ENCODE measurements at places on chromosomes 5 and 9.

DNA sequence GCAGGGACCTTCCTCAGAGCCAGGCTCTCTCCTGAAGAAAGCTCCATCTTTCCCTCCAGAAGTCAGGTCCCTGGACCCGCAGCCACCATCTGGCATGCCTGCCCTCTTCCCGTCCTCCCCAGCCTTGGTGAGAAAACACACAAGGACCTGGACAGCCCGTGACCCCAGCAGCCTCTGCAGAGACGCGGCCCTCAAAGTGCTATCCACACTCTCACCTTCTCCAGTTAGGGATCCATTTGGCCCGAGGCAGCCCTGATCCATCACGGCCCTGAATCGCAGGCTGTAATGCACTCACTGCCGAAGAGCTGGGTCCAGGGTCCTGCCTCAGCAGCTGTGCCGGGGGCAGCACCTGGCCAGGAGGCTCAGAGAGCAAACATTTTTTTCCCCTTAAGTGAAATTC is 185.1 kb downstream of the OLFM1 start:
- DNase-seq: no peak

DNA sequence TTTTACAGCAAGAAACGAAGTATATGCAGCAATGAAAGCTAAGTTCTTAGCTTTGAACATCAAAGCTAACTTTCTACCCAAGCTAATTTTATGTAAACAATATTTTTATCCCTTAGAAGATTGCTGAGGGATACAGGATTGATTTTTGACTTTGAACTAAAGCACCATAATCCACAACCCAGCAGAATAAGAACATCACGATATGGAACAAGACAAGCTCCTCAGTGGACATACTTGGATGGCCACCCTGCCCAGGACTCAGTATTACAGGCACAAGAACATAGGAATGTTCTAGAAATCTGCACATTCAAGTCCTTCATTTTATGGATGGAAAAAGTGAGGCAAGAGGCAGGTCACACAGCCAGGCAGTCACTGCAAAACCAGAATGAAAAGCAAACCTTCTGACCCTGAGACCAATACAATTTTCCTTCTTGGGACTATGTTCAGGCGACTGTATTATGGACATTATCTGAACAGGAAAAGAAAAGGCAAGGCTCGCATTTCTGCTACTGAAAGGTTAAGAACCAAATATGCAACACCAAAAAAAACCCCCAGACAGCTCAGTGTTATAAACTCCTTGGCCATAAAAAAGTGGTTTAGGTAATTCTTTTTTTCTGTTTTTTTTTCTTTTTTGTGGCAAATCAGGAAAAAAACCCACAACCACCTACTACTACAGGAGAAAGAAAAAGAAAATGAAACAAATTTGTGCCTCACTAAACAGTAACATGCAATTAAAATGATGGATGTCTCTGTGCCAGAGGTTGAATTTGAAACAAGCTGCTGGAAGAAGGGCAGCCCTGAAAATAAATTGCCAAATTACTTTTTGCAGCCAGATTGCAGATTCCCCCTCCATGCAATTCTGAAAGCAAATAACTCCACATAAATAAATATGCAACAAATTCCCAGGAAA is 25.4 kb downstream of the EPB41L4B start:
- DNase-seq: no peak

DNA sequence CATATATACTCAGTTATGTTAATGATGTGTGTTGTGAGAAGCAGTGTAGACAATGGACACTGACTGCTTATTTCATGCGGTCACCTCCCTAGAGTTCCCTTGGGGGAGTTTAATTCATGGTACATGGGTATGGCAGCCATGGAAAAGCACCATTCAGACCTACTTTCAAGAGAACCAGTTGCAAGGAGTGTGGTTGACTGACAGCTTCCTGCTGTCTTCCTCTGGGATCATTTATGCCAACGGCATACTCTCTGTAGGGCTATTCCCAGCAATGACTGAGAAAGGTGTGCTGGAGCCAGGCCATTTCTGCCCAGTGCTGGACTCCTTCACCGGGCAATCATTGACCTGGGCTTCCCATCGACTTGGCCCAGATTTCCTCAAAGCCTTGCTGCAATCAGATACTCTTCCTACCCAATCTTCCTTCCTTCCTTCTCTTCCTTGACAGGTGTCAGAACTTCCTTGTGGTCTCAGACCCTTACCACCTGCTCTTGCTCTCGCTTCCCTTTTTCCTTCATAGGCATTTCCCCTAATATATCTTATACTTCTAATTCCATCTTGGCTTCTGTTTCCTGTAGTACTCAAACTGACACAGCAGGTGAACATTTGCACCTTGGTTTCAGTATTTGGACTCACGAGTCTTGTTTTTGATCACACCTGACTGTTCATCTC is 3.4 kb upstream of the CLINT1 start:
- DNase-seq: no peak

- DNase-seq: peak; percentile 59
Observed at GRCh38 chr9:82106536-82106935, 118.0 kb downstream of the SPATA31D1 start.

DNA sequence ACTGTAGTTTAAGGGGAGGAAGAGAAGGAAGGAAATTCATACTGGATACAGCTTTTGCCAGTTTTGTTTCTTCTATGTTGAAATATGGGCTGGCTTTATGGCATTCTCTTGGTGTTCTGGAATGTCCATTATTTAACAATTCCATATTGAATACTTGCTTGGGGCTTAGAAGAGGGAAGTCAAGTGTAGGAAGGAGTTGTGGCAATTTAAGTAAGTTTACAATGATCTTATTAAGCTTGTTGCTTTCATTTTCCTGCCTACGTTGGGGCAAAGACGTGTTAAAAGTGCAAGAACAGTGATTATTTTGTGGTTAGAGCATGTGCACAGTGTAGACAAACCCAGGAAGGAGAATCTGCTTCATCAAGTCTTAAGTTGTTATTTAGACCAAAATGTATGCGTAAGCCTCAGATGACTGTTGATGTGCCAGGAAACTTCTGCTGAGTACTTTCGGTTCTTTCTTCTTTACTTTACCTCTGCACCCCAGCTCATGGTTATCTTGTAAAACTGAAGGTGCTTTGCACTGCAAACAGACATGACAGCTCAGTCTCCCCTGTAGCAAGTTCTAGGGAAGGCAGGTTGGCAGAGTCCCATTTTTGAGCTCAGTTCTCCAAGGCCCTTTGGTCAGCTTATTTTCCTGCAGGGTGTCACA is 75.8 kb downstream of the F2RL2 start:
- DNase-seq: no peak

DNA sequence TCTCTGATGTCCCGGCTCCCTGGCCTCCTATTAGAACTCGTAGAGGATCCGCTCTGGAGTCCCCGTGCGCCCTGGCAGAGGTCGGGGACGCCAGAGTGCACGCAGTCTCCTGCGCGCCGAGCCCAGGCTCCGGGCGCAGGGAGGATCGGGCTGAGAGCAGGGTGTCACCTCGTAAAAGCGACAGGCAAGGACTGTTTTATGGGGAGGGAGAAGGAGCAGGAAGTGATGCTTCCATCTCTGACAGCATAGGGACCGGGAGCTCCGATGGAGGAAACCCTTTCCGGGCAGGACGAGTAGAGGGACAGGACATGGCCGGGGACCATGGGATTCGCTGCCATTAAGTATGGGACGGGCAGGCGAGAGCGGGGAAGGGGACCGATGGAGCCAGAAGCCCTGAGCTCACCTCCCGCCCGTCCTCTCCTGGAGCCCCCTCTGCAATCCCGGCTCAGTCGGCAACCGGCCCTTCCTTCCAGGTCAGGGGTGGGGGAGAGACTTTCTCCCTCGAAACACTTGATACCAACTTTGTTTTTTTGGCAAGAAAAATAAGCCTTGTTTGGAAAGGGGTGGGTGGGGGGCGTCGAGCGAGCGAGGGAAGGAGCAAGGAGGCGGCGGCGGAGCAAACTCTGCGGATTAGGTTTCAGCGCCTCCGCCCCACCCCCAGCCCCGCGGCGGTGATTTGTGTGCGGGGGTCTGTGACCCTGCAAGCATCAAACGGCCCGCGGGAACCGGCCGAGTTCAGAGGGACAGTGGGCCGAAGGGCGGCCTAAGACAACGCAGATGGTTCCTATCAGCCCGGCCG is 12.6 kb downstream of the LMX1B start:
- DNase-seq: no peak

DNA sequence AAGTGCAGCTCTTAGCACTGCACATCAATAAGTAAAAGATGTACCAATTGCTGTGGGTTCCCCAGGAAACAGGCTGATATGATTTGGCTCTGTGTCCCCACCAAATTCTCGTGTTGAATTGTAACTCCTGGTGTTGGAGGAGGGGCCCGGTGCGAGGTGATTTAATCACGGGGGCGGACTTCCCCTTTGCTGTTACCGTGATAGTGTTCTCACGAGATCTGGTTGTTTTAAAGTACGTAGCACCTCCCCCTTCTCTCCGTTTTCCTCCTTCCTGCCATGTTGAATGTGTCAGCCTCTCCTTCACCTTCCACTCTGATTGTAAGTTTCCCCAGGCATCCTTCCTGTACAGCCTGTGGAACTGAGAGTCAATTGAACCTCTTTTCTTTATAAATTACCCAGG is 93.2 kb upstream of the ACTBL2 start:
- no peak for DNase-seq

GRCh38 chr9:120363697-120364096 is 216.3 kb downstream of the CDK5RAP2 start:
- DNase-seq: no peak

- DNase-seq: no peak
Observed at GRCh38 chr5:158463938-158464337, 605.0 kb upstream of the CLINT1 start.

GRCh38 chr5:146681585-146682105 is 165.7 kb upstream of the GPR151 start:
- no peak for DNase-seq

DNA sequence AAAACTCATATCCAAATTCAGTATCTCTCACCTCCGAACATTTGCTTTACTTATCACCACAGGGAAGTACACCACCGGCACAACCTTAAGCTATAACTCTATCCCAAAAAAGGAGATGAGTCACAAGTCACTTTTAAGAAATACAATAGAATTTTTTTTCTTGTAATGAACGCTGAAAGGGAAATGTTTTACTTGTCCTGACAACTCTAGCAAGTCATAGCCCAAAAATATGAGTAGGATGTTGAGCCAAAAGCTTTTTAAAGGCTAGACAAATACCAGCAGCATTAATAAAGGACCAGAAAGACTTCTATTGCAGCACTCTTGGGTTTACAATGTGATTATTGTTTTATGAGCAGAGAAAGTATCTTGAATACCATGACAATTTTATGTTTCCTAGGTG is 147.3 kb upstream of the FST start:
- no peak for DNase-seq

GRCh38 chr9:75116306-75116705 is 28.0 kb downstream of the OSTF1 start:
- no peak for DNase-seq

DNA sequence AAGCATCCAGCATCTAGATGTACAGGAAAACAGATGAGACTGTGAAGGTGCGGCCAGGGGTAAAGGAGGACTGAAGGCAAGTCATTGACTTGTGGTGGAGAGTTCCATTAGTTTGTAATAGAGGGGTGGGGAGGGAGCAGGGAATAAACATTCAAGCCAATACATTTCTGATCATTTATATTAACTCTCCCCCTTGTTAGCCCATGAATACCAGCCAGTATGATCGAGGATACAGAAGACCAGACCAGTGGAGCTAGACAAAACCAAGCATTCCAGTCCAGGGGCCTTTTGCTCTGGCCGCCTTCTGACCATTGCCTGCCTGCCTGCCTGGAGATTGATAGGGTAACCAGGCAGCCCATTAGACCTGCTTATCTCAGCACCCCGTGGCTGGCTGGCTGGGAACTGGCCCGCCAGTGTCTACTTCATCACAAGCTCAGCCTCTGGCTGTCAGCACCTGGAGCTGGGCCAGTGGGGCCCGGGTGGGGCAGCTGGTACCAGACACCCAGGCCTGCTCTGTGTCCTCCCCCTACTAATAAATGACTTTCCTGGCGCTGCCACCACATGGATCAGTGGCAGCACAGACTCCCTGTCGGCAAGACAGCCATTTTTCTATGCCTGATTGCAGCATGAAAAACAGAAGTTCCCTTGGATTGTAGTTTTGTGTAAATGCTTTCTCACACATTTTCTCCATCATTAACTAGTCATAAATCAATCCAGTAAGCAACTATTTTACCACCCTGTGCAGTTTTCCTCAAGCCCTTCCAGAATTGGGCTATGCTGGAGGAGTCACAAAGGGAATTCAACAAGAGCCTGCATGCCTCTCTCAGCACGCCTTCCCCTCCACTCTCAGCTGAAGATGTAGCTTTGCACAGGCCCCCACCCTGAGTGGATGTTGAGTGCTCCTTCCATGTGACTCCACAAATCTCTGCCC is 181.3 kb downstream of the SNCAIP start:
- DNase-seq: peak; percentile 73

- DNase-seq: no peak
Observed at GRCh38 chr5:93452255-93452654, 128.8 kb downstream of the NR2F1-AS1 start.

DNA sequence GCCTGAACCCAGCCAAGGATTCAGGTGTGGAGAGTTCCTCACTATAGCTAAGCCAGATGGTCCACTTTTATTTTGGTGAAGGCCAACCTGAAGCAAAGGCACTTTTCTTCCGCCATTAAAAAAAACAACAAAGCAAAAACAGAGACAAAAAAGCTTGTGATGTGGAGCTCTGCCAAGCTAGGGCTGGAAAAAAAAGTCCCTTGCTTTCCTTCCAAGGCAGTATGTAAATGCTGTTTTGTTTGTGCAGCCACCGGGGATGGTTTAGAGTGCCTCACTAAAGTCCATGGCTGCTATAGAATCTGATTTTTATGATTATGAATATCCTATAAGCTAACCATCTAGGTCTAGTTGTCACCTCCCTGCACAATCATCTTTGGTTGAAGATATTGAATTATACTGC is 14.9 kb downstream of the MEGF10 start:
- DNase-seq: no peak

DNA sequence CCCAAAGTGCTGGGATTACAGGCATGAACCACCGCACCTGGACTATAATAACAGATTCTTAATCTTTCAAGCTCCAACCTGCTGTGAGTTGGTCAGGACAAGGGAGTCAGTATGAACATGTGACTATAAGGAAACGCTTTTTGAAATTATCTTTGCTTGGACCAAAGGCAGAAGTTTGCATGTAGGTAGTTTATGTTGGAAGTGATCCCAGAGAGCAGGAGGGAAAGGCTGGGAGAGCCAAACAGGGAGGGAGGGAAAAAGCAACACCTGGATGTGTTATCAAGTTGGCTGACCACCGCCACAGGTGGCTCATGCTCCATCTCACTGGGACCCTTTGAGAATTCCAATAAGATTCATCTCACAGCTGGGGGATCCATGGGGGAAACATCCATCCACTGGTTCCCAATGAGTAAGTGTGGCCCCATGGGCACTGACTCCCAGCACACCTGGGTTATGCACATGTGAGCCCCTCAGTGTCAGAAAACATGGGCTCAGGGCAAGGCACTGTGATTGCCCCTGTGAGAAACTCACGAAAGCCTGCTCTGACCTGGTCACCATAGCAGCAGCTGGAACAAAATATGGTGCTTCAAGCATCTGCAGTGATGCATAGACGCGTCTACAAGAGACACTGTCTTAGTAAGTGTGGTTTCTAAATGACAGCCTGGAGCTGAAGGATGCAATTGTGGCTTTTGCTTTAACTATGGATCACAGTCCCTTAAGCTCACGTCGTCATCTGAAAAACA is 62.1 kb downstream of the ARSB start:
- no peak for DNase-seq
